ENCODE measurements at places on chromosomes 2 and 18.

- DNase-seq = no peak
These were observed 95.3 kb downstream of the COPS8 start for GRCh38 chr2:237180987-237181386.

- DNase-seq = no peak
These were observed 75.0 kb upstream of the BZW1 start for GRCh38 chr2:200736646-200737274.

DNA sequence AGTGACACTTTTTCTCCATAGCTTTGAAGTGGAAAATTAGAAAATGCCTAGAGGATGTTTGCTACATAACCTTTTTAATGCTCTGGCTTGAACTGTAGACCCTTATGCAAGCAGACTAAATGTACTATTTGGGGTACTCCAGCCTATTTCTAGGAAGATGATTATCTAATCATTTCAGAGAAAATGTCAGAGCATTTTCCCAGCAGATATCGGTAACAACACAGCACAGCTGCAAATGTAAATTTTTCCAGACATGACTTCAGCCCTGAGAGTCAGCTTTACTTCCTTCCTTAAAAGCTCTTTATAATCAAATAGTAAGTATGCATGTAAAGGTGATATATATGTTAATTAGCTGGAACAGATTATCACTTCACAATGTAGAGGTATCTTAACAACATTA, 1647.1 kb downstream of the SUCLG1 start:
- DNase-seq = no peak

DNA sequence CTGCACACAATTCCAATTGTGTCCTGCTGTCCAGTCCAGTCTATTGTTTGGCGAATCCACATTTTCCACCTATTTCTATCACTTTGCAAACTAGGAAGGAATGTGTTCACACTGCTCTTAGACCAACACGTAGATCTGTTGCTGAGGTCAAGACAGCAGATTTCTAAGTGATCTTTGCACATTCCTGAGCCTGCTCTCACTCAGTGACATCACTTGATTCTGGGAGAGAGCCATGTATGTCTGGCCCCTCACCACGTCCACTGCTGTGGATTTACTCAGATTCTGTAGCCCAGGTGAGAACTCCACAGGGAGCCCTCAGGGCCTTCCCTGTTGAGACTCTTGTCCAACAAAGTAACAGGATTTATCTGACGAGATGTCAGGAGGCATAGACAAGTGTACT, 317.2 kb downstream of the TSN start:
- no peak for DNase-seq

DNA sequence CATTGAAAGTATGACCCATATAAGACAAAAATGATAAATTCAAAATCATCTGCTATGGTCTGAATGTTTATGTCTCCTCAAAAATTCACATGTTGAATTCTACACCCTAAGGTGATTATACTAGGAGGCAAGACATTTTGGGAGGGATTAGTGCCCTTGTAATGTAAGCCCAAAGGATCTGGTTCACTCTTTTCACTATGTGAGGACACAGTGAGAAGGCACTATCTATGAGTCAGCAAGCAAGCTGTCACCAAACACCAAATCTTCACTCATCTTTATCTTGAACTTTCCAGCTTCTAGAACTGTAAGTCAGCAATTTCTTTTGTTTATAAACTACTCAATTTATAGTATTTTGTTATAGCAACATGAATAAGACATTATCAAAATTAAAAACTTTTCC, 284.7 kb upstream of the ZC3H15 start:
- no peak for DNase-seq

GRCh38 chr2:207073801-207074678, 91.7 kb downstream of the KLF7 start:
- DNase-seq = peak; percentile 32

DNA sequence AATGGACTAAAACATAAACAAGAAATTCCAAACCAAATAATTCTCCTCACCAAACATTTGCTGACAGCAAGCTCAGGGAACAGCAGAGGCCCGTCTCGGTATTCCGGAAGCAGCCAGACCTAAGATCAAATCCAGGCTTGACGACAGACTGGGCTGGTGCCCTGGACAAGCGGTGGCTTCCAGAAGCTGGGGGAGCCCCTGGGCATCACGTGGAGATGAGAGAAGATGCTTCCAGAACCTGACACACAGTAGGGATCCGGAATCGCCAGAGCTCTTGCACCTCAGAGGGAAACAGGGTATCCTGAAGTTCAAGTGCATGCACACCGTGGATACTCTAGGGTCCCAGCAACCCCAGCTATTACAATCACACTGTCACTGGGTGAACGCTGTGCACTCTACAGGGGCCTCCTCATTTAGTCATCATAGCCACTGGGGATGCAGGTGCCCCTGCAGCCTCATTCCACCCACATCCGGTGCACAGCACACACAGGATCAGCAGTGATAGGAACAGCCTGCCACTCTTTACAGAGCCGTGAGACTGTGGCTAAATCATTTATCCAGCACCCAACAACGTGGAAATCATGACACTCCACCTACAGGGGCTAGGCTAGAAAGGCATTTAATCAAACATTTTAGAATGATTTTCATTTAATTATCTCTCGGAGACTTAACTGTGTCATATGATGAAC, 102.6 kb downstream of the HDAC4 start:
- peak; percentile 73 for DNase-seq

- no peak for DNase-seq
These were observed 1.7 kb downstream of the ARHGAP28 start for GRCh38 chr18:6731222-6731596.

DNA sequence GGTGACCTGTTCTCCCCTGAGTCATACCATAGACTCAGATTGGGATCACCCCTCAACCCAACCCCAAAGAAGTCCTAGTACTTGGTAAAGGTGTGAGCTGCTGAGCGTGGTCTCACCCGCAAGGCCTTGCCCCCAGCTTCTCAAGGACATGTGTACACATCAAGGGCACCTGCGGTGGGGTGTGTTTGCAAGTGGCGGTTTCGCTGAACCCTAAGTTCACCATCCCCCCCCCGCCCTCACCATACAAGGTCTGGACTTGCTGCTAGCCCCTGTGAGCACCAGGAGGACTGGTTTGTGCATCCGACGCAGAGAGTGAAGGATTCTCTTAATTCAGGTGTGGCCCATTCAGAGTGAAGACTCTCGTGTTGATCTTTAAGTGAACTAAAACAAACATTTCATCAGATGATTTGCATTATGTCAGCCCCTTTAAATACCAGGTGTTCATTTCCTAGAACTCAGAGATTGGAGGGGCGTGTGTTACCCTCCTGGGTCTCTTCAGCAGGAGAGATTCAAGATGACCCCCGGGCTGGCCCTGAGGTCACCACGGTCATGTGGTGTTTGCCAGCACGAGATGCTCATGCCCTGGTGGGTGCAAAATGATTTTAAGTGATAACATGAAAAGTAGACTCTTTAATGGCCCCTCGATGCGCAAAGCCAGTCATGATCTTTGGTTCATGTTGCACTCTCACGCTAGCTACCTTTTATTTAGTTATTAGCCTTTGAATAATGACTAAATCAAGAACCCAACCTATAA, 27.8 kb downstream of the MTERF4 start:
- DNase-seq = no peak

GRCh38 chr2:24228470-24228869, 53.6 kb downstream of the FAM228A start:
- DNase-seq = no peak

DNA sequence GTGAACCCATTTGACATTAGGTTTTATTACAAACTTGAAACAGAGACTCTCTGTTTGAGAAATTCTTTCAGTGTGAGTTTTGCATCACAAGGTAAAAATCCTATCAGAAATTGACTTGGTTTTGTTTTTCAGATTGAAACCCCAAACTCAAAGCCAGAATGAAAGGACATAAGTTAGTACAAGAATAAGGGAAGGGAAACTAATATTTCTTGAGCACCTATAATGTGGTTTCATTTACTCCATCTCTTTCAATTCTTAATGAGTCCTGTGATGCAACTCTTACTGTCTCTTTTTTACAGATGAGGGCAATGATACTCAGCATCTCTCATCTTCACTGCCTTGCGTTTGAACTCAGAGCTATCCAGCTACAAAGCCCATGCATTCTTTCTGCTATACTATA, 210.0 kb upstream of the SIX3 start:
- DNase-seq = no peak

GRCh38 chr2:26579025-26579722, 62.0 kb downstream of the CIB4 start:
- no peak for DNase-seq

GRCh38 chr2:168731616-168732015, 70.8 kb upstream of the NOSTRIN start:
- no peak for DNase-seq

DNA sequence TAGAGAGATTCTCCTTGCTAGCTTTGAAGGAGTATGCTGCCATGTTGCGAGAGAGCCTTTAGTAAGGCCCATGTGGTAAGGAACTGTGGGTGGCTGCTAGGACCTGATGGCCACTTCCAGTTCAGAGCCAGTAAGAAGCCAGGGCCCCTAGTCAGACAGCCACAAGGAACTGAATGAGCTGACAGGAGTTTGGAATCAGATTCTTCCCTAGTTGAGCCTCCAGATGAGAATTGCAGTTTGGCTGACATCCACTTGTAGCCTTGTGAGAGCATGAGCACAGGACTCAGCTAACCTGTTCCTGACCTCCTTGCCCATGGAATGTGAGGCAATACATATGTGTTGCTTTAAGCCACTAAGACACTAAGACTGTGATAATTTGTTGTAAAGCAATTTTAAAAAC, 1.2 kb upstream of the WDR7 start:
- no peak for DNase-seq

GRCh38 chr2:133817680-133818566, 249.7 kb upstream of the NCKAP5 start:
- no peak for DNase-seq

All from activated naive CD8-positive, alpha-beta T cell treated with anti-CD3 and anti-CD28 coated beads, Interleukin-2, amount 50 U/mL, for 24 hours (primary cell).